ENCODE measurements at places on chromosomes 7 and 10.

- DNase-seq, result no peak
These were observed 291.0 kb downstream of the GPR158 start for GRCh38 chr10:25465582-25466372.

GRCh38 chr10:99329304-99329553 lies at the start of gene CNNM1:
Gene CNNM1 (plus strand): TSS chr10:99329356. CDS start chr10:99329388, 32 bp downstream.
- DNase-seq, result no peak

DNA sequence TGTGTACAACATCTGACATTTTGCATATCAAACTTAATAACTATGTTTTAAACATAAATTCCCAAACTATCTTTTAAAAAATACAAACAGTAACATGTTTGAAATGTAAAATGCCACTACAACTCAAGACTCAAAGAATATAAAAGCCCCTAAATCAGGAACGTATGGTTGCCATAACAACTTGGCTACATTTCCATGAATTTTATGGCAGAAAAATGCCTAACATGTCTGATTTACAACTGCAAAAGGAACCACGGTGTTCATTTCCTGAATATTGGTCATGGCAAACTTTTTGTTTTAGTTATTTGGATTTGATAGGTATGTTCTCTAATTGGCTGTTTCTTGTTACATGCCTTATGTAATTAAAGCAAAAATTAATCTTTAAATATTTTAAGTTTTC lies 2.0 kb downstream of the SOSTDC1 start:
- DNase-seq, result no peak

DNA sequence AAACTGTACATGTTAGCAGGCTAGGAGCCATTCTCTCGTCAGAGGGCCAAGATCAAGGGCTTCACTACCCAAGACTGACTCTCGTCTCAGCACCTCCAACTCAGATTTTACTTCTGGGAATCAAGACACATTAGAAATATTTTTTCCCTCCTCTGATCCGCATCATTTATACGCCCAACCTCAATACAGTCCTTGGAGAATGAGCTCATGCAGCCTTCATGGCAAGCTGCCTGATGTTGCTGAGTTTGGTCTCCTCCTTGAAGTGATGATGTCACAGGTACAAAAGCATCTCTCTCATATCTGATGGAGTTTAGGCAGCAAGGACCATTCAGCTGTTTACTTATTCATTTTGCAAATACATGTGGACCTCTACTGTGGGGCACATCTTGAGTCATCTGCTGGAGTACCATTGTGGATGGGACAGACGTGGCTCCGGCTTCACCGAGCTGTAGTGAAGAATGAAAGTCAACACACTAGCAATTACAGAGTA lies 114.0 kb downstream of the BMPER start:
- DNase-seq, result no peak

DNA sequence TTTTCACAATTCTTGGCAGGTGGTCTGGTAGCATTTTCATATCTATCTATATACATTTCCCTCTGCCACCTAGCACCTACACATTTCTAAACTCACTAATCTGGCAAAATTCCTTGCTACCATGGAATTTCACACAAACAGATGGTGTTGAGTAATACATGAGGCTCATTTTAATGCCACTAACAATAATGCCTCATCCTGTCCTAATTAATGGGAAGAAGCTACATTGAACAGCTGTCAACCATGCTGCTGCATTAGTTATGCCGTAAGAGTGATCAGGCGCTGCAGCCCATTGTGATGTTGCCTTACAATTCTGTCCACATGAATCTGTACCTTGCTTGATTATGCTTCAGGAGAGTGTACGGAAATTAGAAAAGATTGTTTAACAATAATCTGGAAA lies 23.2 kb downstream of the COL1A2 start:
- DNase-seq, result no peak

- no peak for DNase-seq
These were observed 58.5 kb upstream of the FOXP2 start for GRCh38 chr7:114356133-114356532.

DNA sequence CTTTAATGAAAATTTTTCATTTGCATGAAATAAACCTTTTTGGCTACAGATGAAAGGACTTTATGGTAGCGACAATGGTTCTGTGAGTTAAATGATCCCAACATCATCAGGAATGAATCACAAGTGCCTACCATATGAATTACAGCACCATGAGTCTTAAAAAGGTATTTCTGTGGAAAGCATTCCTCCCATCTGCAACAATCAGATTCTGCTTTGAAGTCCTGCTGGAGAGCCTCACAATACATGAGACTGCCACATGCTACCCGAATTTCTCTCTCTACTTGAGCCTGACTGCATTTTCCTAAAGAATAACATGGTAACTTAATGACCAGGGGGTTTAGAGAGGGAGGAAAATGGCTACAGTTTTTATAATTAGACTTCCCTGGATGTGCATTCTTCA lies 190.3 kb downstream of the TWIST1 start:
- no peak for DNase-seq

GRCh38 chr10:33721509-33721908 lies 387.0 kb upstream of the NRP1 start:
- no peak for DNase-seq

- DNase-seq, result no peak
These were observed 64.1 kb upstream of the GNA12 start for GRCh38 chr7:2908103-2908683.

- no peak for DNase-seq
These were observed 22.3 kb downstream of the ZNF783 start for GRCh38 chr7:149284343-149284742.

DNA sequence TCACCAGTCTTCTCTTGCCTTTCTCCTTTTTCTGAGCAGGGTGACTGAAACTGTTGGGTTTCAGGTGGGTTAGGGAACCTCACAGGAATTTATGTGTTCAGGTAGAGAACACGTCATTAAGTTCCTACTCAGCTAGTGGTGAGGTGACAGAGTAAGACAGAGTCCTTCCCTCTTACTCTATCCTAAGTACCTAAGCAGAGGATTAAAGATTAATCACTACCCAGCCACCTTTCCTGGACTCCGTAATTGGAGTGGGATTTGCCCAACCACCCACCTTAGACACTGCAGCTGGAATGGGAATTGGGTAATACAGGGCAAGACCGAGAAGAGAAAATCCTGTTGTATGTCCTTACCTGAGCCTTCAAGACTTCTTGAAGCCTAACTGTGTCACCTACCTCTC lies 158.1 kb downstream of the LRRC4 start:
- no peak for DNase-seq

GRCh38 chr7:20797042-20797461 lies 10.4 kb upstream of the SP8 start:
- no peak for DNase-seq
